ENCODE measurements at places on chromosomes 11 and 22.
A peak's percentile ranks its signal among the peaks of the same experiment; 100 is the strongest.

DNA sequence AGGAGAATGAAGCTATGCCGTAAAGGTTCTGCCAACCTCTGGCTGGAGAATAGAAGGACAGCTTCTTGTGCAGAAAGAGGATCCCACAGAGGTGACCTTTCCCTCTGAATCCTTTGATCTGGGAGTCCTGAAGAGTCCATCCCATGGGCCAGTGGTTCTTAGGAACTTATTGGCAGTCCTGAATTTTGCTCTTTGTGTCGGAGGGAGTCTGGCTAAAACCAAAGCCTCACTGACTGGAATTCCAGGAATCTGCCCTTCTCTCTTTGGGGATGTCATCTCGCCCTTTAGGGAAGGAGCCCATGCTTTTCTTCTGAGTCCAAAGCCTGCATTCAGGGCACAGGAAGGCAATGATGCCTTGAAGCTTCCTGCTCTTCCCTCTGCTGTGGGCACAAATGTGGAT, 45.5 kb downstream of the PKNOX2 start:
- no peak for DNase-seq

DNA sequence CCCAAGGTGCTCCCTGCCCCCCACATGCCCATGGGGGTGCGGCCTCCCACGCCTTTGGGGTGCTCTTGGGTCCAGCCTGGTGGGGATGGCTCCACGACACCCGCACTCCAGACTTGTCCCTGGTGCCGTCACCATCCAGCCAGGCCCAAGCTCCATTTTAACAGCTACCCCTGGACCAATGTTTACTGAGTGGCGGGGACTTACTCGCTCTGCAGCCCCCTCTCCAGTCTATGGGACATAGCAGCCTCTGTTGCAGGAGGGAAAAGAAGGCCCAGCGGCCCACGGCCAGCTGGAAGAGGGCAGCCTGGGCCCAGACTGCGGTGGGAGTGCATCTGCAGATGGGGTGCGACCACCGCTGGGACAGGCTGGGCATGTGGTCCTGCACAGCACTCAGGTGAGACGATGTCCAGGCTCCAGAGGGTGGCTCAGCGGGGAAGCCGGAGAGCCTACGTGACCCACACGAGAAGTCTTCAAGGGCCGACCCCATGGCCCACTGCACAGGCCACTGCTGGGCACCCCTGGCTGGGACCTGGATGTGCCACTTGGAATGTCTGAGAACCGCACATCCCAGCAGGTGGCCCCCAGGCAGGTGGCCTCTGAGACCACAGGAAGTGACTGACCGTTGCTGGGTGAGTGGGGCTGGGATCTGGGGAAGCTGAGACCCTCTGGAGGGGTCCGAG, 18.1 kb downstream of the IL17REL start:
- no peak for DNase-seq

GRCh38 chr11:15300341-15300740, 185.6 kb downstream of the INSC start:
- no peak for DNase-seq

DNA sequence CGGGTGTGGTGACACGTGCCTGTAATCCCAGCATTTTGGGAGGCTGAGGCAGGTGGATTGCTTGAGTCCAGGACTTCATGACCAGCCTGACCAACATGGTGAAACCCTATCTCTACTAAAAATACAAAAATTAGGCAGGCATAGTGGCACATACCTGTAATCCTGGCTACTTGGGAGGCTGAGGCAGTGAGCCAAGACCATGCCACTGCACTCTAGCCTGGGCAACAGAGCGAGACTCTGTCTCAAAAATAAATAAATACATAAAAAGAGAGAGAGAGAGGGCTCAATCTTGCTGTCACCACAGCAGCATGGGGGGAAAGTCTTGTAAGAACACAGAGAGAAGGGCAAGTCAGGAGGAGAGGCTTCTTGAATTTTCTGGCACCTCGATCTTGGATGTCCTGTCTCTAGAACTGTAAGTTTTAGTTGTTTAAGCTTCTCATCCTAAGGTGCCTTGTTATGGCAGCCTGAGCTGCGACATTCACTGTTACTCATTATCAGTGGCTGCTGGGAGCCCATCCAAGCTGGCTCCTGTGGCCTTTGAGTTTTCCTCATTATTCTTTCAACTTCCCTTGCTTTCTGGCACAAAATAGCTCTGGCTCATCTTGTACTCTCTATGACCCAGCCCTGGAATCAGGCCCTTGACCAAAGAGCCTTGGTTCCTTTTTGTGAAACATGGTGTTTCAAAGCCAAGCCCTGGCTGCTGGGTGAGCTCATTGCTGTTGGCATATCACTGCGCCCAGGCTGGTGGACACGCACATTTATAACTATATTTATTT, 8.0 kb upstream of the PSMC3 start:
- DNase-seq = no peak

- DNase-seq = no peak
These were observed 11.9 kb downstream of the FCHSD2 start for GRCh38 chr11:73130181-73130580.

DNA sequence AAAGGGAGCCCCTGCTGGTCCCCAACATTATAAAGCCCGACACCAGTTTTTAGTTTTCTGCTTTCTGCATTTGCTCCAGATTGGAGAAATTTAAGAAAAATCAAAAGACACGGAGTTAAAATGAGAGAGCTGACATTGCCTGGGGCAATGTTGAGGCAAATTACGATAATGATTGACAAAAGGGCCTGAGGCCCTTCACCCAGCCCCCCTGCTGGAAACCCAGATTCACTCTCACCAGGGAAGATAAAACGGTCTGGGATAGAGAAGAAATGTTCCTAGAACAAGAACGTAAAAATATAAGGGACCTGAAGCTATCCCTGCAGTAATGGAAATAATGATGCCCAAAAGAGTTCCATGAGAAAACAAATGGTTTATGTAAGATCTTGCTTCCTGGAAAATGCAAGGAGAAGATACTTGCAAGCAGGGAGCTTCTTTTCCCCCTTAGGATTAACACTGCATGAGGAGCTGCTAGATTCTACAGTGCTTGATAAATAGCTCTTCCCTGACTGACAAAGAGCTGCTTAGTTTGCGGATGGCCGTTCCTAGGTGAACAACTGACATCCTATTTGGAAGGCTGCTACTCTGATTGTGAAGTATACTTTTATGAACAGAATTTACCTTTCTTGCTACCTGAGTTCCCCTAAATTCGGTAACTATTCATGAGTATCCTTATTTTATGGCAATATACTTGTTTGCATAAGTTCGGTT, 40.6 kb upstream of the GNAZ start:
- DNase-seq = no peak

- no peak for DNase-seq
These were observed 20.9 kb downstream of the OOSP3 start for GRCh38 chr11:59899532-59899931.

DNA sequence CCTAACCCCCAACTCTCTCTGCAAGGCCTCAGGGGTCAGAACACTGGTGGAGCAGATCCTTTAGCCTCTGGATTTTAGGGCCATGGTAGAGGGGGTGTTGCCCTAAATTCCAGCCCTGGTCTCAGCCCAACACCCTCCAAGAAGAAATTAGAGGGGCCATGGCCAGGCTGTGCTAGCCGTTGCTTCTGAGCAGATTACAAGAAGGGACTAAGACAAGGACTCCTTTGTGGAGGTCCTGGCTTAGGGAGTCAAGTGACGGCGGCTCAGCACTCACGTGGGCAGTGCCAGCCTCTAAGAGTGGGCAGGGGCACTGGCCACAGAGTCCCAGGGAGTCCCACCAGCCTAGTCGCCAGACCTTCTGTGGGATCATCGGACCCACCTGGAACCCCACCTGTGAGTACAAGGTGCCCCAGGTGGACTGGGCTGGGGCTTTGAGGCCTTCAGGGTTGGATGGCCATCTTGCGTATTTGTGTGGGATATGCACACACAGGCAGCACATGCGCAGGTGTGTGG, at the start of gene BEST1:
TSS of gene BEST1 (plus strand) at position 317 of the 513 bp plus-strand sequence. CDS start 1,456 bp downstream, outside the sequence.
- no peak for DNase-seq

DNA sequence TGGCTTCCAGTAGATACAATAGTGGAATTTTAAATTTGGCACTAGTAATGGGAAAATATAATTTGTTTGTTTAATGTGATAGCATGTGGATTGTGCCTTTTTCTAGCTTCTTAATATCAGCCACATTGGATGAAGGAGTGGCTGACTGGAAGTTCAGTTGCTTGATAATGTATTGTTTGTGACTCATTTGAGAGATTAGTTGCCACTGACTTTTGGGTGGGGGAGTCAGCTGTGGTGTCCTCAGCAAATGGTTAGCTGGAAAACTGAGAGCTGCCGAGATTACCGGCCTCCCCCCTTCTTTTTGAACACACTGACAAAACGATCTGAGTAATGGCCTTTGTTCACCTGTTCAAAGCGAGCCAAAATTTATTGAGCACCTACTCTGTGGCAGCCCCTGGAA, 5.5 kb downstream of the JAM3 start:
- DNase-seq = no peak

- peak; percentile 73 for DNase-seq
These were observed 1.5 kb downstream of the ACY3 start for GRCh38 chr11:67648796-67649613.

GRCh38 chr11:95135155-95135554, 45.5 kb downstream of the ENDOD1 start:
- no peak for DNase-seq

DNA sequence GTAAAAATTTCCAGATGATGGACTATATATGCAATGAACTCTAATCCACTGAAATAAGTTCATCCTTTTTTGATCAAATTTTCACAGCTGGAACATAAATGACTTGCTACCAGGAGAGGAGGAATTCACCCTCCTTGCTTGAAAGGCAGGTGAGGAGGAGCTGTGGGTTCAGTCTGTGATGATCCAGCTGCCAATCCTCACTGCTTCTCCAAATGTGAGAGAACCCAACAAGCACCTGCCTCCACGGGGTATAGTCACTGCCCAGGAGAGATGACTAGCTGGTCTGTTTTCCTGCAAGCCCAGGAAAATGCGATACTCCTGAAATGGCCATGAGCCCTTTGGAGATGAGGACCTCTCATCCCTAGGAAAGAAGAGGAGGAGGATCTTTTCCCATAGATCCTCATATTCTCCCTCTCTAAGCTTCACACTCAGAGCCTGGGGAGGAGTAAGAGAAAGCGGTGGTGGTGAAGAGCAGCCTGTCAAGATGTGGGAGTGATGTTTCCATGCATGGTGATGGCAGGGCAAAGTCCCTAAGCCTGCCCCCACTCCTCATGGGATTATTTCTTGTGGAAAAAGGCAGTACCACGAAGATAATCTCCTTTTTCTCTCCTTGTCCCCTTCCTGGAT, 77.9 kb upstream of the USP47 start:
- no peak for DNase-seq

DNA sequence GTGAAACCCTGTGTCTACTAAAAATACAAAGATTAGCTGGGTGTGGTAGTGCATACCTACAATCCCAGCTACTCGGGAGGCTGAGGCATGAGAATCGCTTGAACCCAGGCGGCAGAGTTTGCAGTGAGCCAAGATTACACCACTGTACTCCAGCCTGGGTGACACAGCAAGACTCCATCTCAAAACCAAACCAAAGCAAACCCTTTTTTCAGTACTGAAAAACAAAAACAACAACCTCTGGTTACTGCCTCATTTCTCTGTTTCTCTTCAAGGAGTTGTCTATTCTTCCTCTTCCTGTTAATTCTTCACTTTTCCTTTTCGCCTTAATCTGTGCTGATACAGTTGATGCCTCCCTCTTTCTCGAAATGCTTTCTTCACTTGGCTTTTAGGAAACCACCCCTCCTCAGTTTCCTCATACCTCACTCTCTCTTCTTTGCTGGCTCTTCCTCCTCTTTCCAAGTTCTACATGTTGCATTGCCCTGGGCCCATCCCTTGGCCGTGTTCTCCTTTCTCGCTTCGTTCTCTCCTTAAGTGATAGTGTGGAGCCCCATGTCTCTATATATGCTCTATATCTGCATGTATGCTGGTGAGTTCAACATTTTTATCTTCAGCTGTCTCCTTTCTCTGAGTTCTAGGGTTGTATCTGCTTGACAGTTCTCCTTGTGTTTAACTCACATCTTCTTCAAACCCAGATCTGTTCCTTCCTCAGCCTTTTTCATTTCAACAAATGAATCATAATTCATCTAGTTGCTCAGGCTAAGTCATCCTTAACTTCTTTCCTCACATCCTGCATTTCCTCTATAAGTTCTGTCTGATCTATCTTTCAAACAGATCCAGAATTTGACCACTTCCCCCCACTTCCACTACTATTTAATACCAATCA, 37.1 kb downstream of the NUCB2 start:
- no peak for DNase-seq

DNA sequence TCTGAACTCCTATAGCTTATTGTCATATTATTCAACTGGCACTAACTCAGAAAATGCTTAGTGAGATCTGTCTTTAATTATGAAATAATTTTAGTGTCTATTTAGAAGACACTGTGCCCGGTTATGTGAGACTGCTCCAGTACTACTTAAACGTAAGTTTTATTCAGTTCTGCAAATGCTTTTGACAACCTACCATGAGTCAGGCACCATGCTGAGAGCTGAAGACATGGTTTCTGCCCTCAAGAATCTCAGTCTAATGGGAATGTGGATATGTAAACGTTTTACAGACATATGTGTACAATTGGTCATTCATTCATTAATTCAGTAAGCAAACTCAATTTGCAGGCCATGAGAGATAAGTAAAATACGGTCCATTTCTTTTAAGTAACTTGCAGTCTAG, 40.0 kb downstream of the DCUN1D5 start:
- DNase-seq = no peak

DNA sequence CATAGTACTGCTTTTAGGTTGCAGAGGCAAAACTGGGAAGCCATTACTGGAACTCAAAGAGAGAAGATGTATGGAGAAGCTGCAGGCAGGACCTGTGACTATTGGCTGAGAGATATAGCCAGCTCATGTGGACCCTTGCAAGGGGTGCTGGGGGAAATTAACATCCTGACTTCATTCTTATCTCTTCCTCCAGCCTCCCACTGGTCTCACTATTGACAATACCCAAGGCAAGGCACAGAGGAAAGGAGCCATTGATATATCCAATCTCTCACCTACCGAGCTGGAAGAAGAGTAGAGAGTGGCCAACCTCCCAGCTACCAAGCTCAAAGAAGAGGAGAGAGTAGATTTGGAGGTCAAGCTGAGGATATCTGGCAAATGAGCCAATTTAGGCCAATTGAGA, 36.8 kb upstream of the ZBED5 start:
- DNase-seq = no peak

- DNase-seq = no peak
These were observed 29.8 kb upstream of the CD5 start for GRCh38 chr11:61072316-61073109.

DNA sequence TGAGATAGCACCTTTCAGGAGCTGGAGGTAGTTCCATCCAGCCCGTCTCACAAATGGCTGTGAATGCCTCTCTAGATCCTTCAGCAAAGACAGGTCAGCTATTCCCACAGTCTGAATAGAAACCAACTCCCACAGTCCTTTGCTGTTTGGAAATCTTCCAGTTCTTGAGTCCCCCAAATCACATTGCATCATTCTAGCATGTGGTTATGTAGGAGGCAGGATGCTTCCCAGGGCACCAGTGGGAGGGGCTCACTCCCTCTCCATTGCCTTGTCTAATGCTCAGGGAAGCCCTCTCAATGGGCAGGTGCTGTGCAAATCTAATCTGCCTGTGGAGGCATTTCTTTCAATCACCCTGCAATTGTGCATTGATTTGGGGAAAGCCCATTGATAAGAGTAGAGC, 14.6 kb downstream of the NAV2 start:
- no peak for DNase-seq
